ENCODE measurements at places on chromosomes 1 and 21.

DNA sequence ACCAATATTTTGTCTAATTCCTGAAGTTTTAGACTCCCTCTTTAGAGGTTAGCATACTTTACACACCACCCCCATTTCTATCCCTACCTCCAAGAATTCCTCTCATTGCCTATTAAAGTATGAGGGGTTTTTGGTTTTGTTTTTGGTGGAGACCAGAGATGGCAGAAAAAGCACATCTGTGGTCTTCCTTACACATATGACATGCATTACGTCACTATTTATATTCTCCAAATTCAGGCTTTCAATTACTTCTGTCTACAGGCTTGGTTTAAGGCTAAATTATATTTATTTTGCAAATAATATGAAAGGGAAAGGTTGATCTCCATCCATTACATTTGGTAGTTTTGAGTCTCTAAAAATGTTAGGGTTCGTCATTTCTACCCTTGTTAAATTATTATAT, 674.6 kb downstream of the LMO4 start:
- DNase-seq, result no peak

GRCh38 chr1:27574001-27574781, 29.8 kb downstream of the AHDC1 start:
- DNase-seq, result no peak

DNA sequence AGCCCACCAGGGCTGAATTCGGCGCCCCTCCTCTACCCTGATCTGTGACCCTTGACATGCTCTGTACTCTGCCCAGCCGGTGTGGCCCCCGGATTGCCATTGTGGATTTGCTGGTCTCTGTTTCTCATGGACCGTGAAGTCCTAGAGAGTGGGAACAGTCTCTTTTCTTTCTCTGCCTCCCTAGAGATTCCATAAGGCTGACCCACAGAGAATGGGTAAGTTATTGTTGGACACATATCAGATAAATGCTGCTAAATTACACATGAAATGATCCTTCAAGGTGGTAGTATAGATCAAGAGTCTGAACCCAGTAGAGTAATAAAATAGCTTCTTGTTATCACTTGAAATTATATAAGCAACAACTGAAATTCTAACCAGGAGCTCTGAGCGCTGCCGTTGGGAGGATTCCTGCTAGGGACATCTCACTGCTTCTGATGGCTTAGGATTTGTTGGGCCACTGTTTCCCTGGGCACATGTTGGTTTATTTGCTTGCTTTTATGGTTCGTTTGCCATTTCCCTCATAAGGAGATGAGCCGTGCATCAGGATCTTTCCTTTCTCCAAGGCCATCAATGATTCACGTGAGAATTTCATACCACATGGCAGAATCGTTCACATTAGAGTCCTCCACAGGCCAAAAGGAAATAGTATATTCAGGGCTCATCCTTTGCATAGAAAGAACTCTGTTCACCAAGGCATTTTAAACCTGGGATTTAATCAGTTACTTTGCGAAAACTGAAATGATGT, 111.9 kb downstream of the ZBTB18 start:
- DNase-seq, result no peak

DNA sequence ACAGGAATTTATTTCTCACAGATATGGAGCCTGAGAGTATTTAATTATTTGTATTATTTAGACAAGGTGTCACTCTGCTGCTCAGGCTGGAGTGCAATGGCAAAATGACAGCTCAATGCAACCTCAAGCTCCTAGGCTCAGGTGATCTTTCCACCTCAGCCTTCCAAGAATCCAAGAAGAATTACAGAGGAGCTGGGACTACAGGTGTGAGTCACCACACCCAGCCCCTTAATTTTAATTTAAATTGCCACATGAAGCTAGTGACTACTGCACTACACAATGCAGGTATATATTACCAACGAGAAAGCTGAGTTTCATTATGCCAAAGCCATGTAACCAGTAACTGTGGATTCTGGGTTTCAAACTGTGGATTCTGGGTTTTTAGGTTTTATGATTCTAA, 2.1 kb downstream of the KHDC4 start:
- DNase-seq, result no peak

- DNase-seq, result peak; percentile 48
Observed at GRCh38 chr1:110292031-110292741, 47.0 kb upstream of the RBM15 start.

- DNase-seq, result no peak
Observed at GRCh38 chr1:24739241-24739640, 6.0 kb upstream of the CLIC4 start.

GRCh38 chr1:92324784-92325183, 25.9 kb downstream of the RPAP2 start:
- DNase-seq, result no peak

DNA sequence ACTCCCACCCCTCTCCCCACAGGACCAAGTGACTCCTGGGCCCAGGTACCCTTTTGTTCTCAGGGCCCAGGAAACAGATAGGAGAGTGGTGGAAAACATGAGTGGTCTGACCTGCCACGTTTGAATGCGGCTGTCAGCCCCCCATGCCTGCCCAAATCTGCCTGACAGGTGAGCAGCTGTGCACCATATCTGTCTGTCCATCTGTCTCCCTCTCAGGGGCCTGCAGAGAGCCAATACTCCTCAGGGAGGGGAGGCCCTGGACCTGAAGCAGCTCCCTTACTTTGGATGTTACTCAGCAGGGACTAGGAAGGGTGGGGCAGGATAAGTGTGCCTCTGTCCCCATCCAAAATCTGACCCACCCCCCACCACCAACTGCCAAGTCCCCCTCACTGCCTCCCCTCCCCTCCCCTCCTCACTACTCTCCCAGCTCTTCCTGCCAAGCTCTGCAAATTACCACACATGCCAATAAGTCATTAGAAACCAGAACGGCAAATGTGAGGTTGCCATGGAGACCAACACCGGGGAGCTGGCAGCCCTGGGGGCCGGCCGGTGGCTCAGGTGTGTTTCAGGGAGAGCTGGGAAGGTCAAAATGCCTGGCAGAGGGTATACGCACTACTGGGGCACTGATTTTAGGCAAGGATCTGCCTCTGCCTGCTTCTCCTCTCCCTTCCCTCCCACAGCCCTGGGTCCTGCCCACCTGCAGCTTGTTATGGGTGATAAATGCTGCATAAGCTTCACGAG, 11.5 kb downstream of the LRRN2 start:
- no peak for DNase-seq

DNA sequence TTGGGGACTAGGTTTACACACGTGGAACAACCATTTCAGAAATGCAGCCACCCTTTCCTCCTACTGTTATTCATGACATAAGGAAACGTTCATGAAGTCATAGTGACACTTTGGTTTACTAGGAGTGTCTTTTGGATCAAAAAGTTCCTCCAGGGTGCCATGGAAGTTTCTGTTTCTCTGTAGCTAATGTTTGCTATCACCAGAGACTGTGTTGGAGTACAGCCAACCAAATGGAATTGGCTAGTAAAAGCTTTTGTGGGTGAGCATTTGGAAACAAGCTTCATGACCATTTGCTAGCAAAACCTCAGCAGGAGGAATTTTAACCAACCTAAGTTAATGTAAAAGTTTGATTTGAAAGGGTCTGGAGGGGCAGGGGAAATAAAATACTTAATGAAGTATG, 43.9 kb upstream of the ADGRL2 start:
- DNase-seq, result no peak

GRCh38 chr1:178934546-178934945, 63.7 kb upstream of the ANGPTL1 start:
- no peak for DNase-seq

GRCh38 chr1:24737368-24738117, 7.7 kb upstream of the CLIC4 start:
- no peak for DNase-seq
